ENCODE measurements at places on chromosomes 3 and 15.
A peak's percentile ranks its signal among the peaks of the same experiment; 100 is the strongest.

DNA sequence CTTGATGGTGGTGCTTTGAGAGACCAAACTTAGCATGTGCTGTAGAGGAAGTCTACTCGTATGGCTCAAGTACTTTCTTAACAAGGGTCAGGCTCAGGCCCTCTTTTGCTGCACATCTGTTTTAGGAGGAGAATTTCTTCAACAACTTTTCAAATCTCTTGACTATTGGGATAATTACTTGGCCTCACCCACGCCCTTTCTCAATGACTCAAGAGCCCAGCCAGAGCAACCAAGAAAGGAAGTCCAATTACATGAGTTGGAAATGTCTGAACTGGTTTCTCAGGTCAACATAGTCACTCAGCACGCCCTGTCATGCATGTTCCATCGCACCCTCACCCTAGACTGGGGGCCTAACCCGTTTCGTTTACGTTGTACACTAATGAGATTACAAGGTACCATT, 44.8 kb upstream of the UMPS start:
- peak; percentile 40 for DNase-seq

DNA sequence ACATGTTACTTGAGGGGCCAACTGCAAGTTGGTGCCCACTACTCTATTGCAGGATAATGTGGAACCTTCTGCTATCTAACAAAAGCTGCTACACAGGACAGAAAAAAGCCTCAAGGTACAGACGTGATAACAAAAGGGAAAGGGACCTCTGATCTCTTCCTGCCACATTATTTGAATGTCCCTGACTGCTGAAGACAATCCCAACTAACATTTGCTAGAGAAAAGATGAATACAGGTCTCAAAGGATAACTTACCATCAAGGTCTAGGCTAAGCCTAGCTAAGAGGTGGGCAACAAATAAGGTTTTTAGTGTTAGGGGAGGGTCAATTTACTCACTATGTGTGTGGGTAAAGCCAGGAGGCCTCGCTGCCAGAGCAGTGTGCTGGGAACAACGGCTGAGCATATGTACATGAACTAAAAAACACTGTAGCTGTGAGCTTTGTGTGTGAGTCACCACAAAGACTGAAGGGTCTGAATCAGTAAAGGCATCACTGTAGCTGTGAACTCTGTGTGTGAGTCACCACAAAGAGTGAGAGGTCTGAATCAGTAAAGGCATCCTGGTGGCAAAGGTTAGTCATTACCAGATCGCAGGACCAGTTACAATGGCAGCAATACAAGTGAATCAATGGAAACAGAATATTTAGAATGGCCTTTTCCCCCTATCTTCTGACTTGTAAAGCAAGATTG, 111.7 kb downstream of the LMLN start:
- peak; percentile 95 for DNase-seq

DNA sequence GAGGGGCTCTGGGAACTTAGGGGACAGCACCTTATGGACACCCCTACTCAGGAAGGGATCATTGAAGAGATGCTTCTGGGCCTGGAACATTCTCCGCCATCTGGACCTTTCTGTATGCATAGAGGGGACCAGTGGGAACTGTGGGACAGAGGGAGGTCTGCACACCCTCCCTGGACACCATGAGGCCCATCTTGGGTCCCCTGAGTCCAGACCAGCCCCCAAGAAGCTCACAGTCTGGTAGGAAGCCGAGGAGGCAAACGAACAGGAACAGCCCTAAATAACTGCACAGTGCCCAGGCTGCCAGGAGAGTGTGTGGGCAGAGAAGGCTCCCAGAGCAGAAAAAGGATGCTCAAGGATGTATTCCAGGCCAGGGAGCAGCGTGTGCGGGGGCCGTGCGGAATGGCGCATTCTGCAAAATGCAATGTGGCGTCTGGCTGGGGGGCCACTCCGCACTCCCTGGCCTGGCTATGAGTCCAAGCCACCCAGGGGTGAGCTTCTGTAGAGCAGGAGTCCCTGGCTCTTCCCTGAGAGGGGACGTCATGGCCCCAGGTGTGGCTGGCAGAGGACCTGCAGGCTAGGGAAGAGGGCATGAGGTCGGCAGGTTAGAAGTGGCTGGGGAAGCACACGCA, 24.5 kb upstream of the KLF13 start:
- DNase-seq = no peak

- DNase-seq = peak; percentile 5
Observed at GRCh38 chr3:85571835-85572234, 613.0 kb downstream of the CADM2 start.

- no peak for DNase-seq
Observed at GRCh38 chr3:116166121-116166520, 279.2 kb downstream of the LSAMP start.

DNA sequence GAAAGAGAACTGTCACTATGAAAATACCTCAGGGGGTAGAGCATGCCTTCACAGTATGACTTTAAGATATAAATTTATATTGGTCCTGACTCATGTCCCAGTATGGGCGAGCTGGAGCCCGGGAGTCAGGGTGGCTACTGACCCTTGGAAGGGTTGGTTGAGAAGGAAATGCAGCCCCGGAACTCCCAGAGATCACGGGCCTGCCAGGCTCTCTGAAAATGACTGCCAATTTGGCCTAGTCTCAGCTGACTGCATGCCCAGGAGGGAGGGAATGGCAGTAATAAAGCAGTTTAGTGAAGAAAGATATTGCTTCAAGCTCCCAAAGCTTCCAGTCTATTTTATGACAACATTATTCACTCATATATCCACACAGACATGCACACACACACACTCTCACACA, 299.0 kb downstream of the NR2F2 start:
- no peak for DNase-seq
